ENCODE measurements at places on chromosomes 6 and 20.
A peak's percentile ranks its signal among the peaks of the same experiment; 100 is the strongest.

- H3K27me3 ChIP-seq: no peaks in the 10 kb centered on the region
- H3K4me3 ChIP-seq: no peak overlapping the region
- H3K4me1 ChIP-seq: peaks cover 4% of the 10 kb centered on the region
- H3K27ac ChIP-seq: no peak overlapping the region
- no peak for DNase-seq
These were observed 230.4 kb downstream of the BCKDHB start for GRCh38 chr6:80336911-80337310.

DNA sequence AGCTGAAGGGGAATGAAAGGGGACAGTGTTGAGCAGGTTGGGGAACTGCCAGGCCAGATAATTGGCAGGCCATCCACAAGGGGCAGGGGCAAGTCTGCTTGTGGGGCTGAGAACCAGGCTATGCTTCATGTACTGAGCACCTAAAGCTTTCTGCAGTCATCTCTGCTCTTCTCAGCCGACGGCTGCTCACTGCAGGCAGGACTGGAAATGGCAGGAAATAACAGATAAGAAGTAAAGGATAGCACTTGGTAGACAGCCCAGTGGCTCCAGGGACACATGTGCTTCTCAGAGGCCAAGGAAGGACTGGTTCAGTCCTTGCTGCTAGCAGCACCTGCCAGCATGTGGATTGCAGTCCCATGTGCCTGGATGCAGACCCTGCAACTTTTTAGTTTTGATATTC lies 89.8 kb downstream of the CD164 start:
- peaks cover 4% of the 10 kb centered on the region for H3K27me3 ChIP-seq
- DNase-seq: no peak
- H3K4me1 ChIP-seq: no peaks in the 10 kb centered on the region
- H3K36me3 ChIP-seq: no peaks in the 10 kb centered on the region
- no peak overlapping the region for H3K27ac ChIP-seq
- H3K4me3 ChIP-seq: no peak overlapping the region

DNA sequence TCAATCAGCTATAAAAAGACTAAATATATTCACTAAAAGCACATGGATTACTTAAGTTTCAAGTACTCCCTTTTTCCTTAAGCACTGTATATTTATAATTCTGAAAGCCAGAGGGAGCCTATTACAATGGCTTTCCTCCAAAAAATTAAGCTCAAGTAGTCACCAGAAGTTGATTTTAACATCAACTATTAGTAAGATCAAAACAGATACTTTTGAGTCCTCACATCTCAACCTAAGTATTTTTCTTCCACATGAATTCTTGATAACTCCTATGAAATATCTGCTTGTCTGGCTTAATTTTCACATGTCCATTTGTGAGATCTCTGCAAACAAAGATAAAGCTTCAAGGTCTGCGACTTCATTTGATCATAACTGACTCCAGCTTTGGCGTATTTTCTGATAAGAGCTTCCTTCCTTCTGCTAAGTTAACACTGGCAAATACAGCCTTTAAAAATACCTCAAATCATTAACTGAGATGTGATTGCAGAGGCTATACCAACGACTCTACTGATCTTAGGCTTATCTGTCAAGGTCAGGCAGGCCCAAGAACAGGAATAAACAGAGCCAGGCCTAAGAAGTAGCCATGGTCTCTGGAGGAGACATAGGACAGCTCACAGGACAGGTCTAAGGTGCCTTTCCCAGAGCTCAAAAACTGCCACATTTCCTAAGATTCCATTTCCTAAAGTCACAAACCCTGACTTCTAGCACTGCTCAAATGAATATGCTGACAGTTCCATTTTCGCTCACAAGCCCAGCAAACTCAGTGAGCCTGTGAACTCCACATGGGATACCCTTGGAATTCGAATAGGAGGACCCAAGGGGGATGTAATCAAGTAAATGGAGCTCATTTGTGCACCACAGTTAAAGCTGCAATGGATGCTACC lies 10.0 kb downstream of the SNX5 start:
- DNase-seq: no peak
- peaks cover 87% of the 10 kb centered on the region for H3K4me1 ChIP-seq
- peak overlapping the region; percentile 4 for H3K4me3 ChIP-seq
- peak overlapping the region; percentile 54 for H3K27ac ChIP-seq

DNA sequence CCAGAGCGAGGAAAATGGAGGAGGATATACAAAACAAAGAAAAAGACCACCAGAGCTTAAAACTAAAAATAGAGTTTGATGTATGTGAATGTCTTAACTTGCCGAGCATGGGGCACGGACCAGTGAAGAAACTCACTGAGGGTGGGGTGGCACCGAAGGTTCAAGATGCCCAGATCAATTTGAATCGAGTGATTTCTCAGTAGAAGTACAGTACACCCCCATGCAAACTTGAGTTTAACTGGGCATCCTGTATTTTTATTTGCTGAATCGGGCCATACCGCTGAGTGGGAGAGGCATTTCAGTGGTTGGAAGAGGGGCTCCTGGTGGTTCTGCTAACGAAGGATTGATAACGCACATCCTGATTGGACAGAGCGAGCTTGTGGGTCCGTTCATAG lies 81.7 kb downstream of the ANKRD60 start:
- no peak overlapping the region for H3K27ac ChIP-seq
- peaks cover 45% of the 10 kb centered on the region for H3K27me3 ChIP-seq
- H3K4me1 ChIP-seq: no peaks in the 10 kb centered on the region

DNA sequence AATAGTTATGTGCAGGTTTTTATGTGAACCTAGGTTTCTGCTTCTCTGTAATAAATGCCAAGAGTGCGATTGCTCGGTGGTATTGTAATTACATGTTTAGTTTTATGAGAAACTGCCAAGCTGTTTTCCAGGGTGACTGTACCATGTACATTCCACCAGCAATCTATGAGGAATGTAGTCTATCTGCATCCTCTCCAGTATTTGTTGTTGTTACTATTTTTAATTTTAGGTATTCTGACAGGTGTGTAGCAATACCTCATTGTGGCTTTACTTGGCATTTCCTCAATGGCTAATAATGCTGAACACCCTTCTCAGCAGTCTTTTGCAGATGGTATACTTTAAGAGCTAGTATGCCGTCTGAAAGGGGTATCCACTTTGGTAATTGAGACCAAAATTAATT lies 142.1 kb downstream of the BMP2 start:
- H3K4me3 ChIP-seq: no peak overlapping the region
- H3K27me3 ChIP-seq: no peaks in the 10 kb centered on the region
- H3K4me1 ChIP-seq: no peaks in the 10 kb centered on the region
- no peak for DNase-seq
- H3K36me3 ChIP-seq: no peaks in the 10 kb centered on the region

- peaks cover 20% of the 10 kb centered on the region for H3K27me3 ChIP-seq
- DNase-seq: no peak
- no peaks in the 10 kb centered on the region for H3K4me1 ChIP-seq
- no peak overlapping the region for H3K4me3 ChIP-seq
- no peak overlapping the region for H3K27ac ChIP-seq
These were observed 29.3 kb upstream of the KIF13A start for GRCh38 chr6:18016698-18017097.

- H3K4me3 ChIP-seq: no peak overlapping the region
- H3K36me3 ChIP-seq: peaks cover 46% of the 10 kb centered on the region
- no peak overlapping the region for H3K27ac ChIP-seq
- peak; percentile 41 for DNase-seq
These were observed 5.9 kb downstream of the NKX2-4 start for GRCh38 chr20:21391185-21391971.

DNA sequence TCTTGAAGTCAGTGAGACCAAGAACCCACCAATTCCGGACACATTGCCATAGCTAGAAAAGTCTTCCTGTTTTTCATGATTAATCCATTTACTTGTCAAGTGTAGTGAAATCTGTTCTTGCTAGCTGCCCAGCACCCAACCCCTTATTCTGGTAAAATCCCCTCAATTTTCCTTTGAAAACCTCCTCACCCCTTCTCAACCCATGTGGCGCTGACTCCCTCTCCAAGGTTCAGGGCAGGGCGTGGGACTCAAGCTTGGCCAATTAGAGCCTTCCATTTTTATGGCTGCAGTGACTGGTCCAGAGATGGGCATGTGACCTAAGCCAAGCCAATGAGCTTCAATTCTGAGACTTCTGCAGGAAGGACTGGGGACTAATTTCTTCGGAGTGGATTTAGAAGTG lies 9.8 kb upstream of the ZBP1 start:
- DNase-seq: no peak
- peak overlapping the region; percentile 90 for H3K27ac ChIP-seq
- peak overlapping the region; percentile 80 for H3K4me3 ChIP-seq
- peaks cover 11% of the 10 kb centered on the region for H3K36me3 ChIP-seq

Measured in activated T-cell treated with anti-CD3 and anti-CD28 coated beads, Interleukin-2, amount 50 U/mL, for 24 hours (primary cell).